ENCODE measurements at places on chromosomes 3 and 15.
A peak's percentile ranks its signal among the peaks of the same experiment; 100 is the strongest.

- H3K27ac ChIP-seq: no peak overlapping the region
- no peak overlapping the region for H3K4me3 ChIP-seq
- no peaks in the 10 kb centered on the region for H3K27me3 ChIP-seq
These were observed 136.7 kb downstream of the PLOD2 start for GRCh38 chr3:146024260-146024659.

GRCh38 chr15:85598219-85598618, 196.5 kb downstream of the KLHL25 start:
- peaks cover 22% of the 10 kb centered on the region for H3K36me3 ChIP-seq
- H3K27me3 ChIP-seq: no peaks in the 10 kb centered on the region
- no peak for DNase-seq

DNA sequence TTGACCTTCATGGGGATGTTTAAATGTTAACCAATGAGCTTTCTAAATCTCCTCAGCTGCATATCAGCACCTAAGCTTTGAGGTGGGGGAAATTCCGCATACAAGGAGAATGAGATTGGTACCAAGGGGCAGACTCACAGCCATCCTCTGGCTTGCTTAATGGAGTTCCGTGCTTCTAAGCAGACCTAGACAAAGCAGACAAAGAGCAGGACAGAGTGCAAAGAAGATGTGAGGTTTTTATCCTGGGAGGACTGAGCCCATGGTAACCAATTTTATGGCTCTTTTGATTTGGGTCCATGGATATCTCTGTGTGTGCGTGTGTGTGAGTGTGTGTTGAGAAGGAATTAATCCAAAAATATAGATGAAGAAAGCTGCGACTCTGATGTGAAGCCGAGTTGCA, 7.5 kb downstream of the TAFA4 start:
- no peak overlapping the region for H3K4me3 ChIP-seq
- no peaks in the 10 kb centered on the region for H3K36me3 ChIP-seq
- H3K4me1 ChIP-seq: no peaks in the 10 kb centered on the region
- H3K27ac ChIP-seq: no peak overlapping the region

DNA sequence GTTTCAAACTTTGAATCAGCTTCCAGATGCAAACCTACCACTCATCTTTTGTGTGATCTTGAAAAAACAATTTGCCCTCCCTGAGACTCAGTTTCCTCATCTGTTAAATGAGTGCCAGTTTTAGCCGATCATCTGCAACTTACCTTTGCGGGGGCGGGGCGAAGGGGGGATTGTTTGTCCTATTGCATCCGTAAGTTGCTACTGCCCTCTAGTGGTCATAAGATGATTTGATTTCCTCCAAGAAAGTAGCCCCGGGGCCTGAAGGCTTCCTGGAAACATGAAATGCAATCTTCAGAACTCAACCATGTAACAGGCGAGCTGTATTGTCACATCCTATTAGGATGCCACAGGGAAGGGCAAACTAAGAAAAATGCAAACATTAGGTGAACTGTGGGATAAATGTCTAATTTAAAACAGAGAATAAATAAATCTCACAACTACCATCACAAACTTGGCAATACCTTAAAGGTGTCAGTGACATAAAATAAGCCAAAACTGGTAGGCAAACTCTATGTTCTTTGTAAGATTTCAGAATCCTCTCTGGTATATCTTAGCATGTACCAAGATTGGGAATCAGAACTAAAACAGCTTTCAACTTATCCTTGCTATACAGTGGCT, 63.5 kb upstream of the CLDN18 start:
- H3K36me3 ChIP-seq: no peaks in the 10 kb centered on the region
- no peaks in the 10 kb centered on the region for H3K27me3 ChIP-seq
- peak; percentile 74 for DNase-seq
- H3K4me1 ChIP-seq: no peaks in the 10 kb centered on the region
- H3K4me3 ChIP-seq: no peak overlapping the region
- H3K27ac ChIP-seq: no peak overlapping the region

GRCh38 chr3:171219258-171219657, 192.7 kb upstream of the SLC2A2 start:
- DNase-seq: no peak
- no peaks in the 10 kb centered on the region for H3K27me3 ChIP-seq
- no peaks in the 10 kb centered on the region for H3K4me1 ChIP-seq
- no peak overlapping the region for H3K27ac ChIP-seq
- H3K4me3 ChIP-seq: no peak overlapping the region
- peaks cover under 1% of the 10 kb centered on the region for H3K36me3 ChIP-seq
